Adipocyte (in vitro differentiated cells): ENCODE measurements at places on chromosomes 7 and 10.

DNA sequence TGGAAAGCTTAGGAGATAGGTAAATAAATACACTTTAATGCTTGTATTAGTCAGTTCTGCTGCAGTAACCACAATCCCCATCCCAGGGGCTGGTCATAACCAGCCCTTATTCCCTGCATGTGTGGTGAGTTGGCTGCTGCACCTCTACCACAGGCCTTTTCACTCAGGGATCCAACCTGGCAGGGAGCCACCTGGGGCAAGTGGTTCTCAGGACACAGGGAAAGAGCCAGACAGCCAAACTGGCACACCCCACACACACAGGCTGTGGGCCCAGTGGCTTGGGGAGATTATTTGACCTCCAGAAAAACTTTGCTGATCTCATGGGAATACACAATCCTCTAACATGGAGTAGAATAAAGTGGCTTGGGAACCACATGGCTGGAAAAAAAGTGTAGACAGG lies 400.0 kb upstream of the RNF32 start:
- no peak for DNase-seq

DNA sequence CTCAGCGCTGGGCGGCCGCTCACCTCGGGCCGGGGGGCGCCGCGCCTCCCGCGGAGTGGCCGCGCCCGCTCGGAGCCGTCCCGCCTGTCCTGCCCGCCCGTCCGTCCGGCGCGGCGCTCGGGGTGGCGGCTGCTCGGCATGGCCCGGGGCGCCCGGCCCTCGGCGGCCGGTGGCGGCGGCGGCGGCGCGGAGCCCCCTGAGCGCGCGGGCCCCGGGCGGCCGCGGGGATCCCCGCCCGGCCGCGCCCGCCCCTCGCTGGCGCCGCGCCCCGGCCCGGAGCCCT lies 338 bp downstream of the SDK1 start:
- DNase-seq = peak; percentile 37

DNA sequence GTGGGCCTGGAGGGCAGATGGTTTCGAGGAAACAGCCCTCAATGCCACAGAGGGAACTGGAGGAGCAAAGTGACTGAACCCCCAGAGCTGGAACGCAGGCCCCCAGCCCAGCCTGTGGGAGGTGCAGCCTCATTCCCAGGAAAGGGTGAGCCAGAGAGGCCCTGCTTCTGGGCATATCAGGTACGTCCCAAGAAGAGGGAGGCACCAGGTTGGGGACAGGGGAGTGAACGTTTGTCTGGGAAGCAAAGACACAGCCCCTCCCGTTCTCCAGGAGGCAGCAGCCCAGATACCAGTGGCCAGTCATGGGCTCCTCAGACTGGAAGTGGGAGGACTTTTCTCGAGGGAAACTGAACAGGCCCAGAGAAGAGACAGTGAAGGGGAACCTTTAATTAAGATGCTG lies 74.3 kb upstream of the RET start:
- no peak for DNase-seq

- DNase-seq = no peak
Observed at GRCh38 chr10:27207350-27207749, 33.2 kb downstream of the ACBD5 start.

- no peak for DNase-seq
Observed at GRCh38 chr10:34249634-34250033, 565.5 kb downstream of the PARD3 start.

DNA sequence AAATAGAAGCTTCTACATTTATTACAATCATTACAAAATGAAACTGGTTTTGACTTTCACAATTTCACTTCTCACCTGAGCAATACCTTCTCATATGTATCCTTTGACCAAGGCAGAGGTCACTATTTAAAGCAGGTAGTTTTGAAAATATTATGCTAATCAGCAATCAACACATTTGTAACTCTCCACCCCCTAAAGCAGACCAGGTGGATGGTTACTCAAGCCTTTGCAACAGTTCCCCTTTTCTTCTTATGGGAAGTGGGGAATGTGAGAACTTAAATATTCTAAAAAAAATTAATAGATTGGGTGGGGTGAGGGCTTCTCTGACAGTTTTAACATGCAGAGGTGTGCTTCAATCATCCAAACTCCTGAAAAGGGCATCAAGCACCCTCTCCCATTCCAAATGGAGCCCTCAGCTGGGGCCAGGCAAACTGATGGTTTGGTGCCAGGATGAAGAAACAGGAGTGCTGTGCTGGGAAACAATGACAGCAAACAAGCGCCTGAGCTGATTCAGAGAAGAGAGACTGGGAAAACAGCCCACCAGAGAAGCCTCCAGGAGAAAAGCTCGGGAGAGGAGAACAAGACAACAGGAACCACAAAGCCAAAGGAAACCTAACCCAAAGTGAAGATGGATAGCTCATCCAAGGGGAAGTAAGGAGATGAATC lies 17.1 kb downstream of the RAPGEF5 start:
- no peak for DNase-seq

GRCh38 chr7:107387573-107388219 lies 82.2 kb upstream of the GPR22 start:
- DNase-seq = peak; percentile 93
